Fibroblast of mammary gland (primary cell): ENCODE measurements at places on chromosomes 6 and 20.

GRCh38 chr6:87436435-87436834 lies 28.7 kb downstream of the CFAP206 start:
- peak; percentile 67 for DNase-seq

GRCh38 chr6:150336299-150336698 lies 32.5 kb upstream of the IYD start:
- peak; percentile 11 for DNase-seq

DNA sequence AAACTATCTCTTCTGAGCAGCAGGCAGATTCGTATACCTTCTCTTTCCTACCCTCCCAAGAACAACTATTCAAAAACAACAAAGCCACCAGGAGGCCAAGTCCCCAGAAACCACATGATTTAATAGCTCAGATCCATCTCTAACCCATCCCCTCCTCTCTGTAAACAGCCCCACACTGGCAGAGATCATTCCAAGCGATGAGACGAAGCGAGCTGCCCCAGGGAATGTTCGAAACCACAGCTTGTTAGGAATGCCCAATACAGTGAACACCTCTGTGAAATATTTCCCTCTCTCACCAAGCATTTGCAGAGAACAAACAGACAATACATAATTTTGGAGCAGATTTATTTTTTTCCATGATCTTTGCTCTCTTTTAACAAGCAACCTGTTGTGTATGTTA lies 231.8 kb downstream of the SOD2 start:
- DNase-seq: no peak

GRCh38 chr20:1341561-1342265 lies 12.8 kb upstream of the SDCBP2 start:
- peak; percentile 75 for DNase-seq

DNA sequence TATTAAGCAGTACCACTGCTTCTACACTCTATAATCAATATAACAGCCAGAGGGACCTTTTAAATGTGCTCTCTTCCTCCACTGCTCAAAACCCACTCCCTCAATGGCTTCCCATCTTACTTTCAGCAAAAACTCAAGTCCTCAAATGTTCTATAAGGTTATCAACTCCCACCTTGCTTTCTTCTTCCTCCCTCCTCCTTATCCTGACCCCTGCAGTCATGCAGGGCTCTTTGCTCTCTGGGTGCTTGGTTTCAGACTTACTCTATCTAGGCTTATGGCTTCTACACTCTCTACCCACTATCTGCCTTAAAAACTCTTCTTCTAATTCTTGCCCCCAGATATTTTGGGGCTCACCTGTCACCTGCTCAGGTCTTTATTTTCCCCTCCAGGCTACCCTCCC lies 5.3 kb downstream of the ARHGAP18 start:
- DNase-seq: no peak

DNA sequence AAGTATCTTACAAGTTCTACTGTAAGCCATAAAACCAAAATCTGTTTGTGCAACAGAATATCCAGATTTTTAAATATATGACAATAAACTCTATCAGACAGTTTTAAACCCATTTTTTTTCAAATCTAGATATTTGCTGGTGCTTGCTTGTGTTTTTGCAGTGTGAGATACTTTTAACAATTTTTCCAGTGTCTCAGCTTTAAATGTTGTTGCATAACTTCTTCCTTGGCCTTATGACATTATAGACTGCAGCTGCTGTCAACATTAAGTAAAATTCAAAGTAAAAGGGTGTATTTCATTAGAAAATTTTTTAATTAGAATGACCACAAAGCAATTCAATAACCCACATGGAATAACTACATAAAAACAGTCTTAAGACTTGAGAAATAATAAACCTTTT lies 139.5 kb downstream of the PTPRK start:
- DNase-seq: no peak

GRCh38 chr6:48377115-48377514 lies 266.1 kb upstream of the PTCHD4 start:
- no peak for DNase-seq

GRCh38 chr6:11384531-11385309 lies 152.3 kb upstream of the NEDD9 start:
- DNase-seq: peak; percentile 27

GRCh38 chr20:36547186-36548005 lies 6.1 kb downstream of the MYL9 start:
- no peak for DNase-seq

DNA sequence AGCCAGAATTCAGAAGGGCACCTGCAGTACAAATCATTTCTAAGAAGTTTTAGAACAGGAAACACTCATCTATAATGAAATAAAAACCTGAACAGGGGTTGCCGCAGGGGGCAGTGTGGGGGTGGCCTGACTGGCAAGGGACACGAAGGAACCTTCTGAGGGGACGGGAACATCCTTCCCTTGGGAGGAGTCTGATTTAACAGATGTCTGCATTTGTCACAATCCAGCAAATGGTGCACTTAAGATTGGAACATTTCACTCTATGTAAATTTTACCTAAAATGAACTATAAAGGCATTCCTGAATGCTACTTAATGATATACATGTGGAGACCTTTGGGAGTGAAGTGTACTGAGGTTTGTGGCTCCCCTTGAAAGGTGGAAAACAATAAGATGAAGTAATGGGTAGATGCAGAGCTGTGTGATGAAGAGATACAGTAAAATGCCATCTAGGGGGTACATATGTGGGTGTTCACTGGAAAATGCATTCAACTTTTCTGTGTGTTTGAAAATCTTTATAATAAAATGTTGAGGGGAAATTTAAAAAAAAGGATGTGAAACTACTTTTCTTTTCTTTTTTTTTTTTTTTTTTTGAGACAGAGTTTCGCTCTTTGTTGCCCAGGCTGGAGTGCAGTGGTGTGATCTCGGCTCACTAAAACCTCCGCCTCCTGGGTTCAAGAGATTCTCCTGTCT lies 89.5 kb downstream of the SNX5 start:
- no peak for DNase-seq

DNA sequence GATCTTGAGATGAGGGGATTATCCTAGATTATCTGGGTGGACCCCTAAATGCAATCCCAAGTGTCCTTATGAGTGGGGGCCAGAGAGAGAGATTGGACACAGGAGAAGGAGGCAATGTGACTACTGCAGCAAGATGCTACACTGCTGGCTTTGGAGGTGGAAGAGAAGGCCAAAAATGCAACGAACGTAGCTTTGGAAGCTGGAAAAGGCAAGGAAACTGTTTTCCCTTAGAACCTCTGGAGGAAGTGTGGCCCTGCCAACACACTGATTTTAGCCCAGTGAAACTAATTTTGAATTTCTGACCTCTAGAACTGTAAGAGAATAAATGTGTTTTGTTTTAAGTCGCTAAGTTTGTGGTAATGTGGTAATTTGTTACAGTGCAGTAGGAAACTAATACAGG lies 15.7 kb downstream of the PPARD start:
- no peak for DNase-seq

- no peak for DNase-seq
Measured at GRCh38 chr6:81785377-81785776, 32.9 kb upstream of the TENT5A start.

- DNase-seq: no peak
Measured at GRCh38 chr20:53608456-53609452, 15.1 kb upstream of the ZNF217 start.

- DNase-seq: no peak
Measured at GRCh38 chr6:118598324-118598723, 50.2 kb downstream of the PLN start.

- no peak for DNase-seq
Measured at GRCh38 chr6:56293781-56294180, 46.4 kb upstream of the COL21A1 start.

DNA sequence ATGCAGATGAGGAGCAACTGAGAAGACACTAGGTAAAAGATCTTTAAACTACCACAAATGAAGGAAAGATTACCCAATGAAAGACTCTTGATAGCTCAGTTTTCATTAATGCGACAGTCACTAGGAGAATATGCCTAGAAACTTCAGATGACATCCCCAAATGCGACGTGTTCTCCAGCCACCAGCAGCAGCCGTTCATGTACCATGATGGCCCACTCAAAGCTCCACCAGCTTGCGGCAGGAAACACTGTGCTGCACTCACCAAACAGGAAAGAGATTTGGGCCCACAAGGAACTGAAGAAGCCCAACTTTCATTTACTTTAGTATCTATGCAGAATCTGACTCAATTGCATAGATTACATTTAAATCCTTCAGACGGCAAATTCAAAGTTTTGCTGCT lies 7.5 kb downstream of the DIDO1 start:
- DNase-seq: no peak

DNA sequence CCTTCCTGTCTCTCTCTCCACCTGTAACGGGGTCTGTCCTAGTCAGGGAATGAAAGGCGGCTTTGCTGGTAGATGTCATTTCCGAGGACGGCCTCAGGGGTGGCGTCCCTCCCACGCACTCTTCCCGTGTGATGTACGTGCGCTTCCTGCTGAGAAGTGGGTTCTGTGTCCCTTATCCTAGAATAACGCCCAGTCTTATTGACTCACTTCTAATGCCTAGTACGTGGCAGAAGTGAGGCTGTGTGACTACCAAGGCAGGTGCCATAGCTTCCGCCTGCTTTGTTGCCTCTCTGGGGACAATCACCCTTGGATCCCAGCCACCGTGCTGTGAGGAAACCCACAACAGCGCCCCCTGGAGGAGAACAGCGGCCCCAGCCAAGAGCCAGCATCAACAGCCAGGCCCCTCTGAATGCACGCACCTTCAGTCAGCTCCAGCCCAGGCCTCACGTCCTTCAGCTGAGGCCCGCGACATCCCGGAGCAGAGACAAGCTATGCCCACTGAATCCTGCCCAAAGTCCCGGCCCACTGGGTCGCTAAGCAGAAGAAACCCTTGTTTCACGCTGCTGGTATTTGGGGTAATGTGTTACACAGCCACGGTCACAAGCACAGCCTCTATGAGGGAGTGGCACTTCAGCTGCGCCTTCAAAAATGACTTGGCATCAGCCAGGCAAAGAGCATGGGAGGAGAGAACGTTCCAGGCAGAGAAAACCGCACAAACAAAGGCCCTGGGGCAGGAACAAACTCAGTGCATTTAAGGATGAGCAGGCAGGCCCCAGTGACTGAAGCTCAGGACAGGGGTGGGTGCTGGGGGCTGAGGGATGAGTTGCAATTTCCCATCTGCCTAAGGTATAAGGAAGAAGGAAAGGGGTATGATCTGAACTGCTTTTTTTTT lies 224.2 kb downstream of the NFATC2 start:
- DNase-seq: peak; percentile 34

- no peak for DNase-seq
Measured at GRCh38 chr20:44011251-44011940, 96.7 kb downstream of the TOX2 start.

- DNase-seq: no peak
Measured at GRCh38 chr20:21104921-21105320, 1.2 kb downstream of the LINC00237 start.

DNA sequence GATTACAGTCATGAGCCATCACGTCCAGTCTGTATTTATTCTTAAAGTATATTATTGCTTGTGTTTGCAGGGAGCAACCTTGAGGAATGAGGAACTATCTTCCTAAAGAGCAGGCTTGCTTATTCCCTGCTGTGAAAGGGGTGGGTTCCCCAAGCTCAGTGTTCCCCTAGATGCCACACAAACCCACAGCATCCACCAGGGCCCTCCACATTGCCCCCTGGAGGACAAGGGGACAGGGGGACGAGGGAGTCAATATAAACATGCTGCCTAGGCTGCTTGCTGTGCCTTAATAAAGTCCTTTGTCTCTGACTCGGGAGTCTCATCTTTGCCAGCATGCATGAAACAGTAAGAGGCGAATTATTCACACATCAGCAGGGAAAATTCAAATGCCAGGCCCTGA lies 8.0 kb upstream of the IDH3B start:
- no peak for DNase-seq

- no peak for DNase-seq
Measured at GRCh38 chr20:14199111-14199510, 138.3 kb downstream of the FLRT3 start.

DNA sequence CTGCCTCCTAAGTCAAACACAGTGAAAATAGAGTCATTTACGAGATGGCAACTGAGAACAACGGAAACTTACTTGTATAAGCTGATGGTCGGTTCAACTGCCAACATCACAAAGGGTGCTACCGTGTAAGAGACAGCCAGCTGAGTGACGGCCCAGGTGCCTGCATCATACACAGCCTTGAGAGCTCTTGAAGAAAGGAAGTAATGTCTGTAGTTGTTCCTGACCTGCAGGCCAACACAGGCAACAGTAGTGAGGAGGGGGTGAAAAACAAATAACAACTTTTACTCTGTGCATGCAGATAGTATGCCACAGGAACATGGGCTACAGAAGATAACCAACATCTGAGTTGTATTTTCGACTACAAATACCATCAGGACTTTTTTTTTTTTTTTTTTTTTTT lies 102.7 kb downstream of the MBOAT1 start:
- DNase-seq: no peak

GRCh38 chr6:27791182-27791943 lies 120.8 kb downstream of the OR2B2 start:
- DNase-seq: peak; percentile 88

DNA sequence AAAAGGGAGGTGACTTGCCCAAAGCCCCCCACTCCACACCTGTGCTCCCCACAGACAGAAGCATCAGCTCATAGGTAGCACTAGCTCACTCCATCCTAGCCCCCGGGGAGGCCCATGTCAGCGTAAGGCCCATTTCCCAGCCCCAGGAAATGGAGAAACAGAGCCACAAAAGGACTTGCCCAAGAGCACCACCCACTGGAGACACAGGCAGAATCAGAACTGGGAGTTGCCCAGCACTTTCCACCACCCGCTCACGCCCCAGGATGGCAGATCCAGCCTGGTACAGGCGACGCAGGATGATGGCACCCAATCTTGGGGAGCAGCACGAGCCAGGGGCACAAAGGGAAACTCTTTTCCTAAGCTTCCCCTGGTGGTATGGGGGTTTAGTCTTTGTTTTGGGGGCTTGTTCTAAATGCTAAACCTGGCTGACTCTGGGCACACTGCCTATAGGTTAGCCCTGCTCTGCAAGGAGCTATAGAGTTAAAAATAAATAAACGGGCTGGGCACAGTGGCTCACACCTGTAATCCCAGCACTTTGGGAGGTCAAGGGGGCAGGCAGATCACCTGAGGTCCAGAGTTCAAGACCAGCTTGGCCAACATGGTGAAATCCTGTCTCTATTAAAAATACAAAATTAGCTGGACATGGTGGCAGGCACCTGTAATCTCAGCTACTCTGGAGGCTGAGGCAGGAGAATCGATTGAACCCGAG lies 11.8 kb downstream of the C20orf203 start:
- DNase-seq: no peak

- peak; percentile 14 for DNase-seq
Measured at GRCh38 chr6:156876302-156876701, 99.1 kb downstream of the ARID1B start.

DNA sequence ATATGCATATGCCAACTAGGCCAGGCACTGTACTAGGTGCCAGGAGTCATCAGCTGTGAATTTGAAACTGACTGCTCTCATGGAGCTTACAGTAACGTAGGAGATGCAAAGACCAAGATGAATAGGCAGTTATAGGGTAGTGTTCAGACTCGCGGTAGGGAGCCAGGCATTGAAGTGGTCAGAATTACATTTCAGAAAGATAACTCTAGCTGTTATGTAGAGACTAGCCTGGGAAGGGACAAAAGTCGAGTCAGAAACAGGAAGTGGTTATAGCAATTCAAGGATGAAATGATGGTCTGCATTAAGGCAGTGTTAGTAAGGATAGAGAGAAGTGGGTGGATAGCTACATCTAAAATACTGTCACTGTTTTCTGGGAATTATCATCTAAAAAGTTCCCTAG lies 56.6 kb downstream of the PCMT1 start:
- DNase-seq: no peak
